Ecto neural progenitor cell (in vitro differentiated cells): ENCODE measurements at places on chromosomes 2 and 18.
A peak's percentile ranks its signal among the peaks of the same experiment; 100 is the strongest.

GRCh38 chr2:127051116-127052056, 55.6 kb downstream of the BIN1 start:
- DNase-seq: no peak

- no peak for DNase-seq
Observed at GRCh38 chr2:36702781-36703180, 6.3 kb downstream of the VIT start.

DNA sequence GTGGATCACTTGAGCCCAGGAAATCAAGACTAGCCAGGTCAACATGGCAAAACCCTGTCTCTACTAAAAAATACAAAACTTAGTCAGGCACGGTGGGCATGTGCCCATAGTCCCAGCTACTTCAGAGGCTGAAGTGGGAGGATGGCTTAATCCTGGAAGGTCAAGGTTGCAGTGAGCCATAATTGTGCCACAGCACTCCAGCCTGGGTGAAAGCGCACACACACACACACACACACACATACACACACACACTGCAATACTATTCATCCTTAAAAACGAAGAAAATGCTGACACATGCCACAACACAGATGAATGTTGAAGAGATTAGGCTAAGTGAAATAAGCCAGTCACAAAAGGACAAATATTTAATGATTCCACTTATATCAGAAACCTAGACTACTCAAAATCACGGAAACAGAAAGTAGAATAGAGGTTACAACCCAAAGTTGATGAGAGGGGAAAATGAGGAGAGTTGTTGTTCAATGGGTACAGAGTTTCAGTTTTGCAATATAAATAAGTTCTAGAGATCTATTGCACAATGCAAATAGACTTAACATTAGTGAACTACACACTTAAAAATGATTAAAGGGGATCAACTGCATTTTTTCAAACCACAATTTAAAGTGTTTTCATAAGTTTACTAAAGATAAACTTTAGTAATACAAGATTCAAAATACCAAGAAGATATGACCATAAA, 114.5 kb downstream of the USP34 start:
- no peak for DNase-seq

- no peak for DNase-seq
Observed at GRCh38 chr18:13566941-13567746, 159.2 kb downstream of the FAM210A start.

- no peak for DNase-seq
Observed at GRCh38 chr2:240687045-240687740, 4.5 kb upstream of the AQP12A start.

- no peak for DNase-seq
Observed at GRCh38 chr18:55003695-55004094, 44.4 kb upstream of the CCDC68 start.

DNA sequence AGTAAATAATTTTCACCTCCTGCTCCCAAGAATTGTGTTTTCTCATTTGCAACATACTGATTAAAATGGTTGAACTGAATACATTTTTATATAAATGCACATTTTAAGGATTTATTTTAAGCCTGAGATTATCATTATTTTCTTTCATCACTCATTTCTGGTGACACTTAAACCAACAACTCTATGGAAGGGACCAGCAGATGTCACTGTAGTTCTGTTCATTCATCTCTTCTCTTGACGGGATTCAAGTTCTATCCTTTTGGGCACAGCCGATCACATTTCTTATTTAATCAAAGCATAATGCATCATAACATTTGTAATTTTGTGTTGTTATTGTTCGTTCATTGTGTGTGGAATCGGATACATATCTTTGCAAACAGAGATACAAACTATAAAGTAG, 417.9 kb downstream of the HRH4 start:
- no peak for DNase-seq

- DNase-seq: peak; percentile 34
Observed at GRCh38 chr2:651951-652373, 25.2 kb downstream of the TMEM18 start.

DNA sequence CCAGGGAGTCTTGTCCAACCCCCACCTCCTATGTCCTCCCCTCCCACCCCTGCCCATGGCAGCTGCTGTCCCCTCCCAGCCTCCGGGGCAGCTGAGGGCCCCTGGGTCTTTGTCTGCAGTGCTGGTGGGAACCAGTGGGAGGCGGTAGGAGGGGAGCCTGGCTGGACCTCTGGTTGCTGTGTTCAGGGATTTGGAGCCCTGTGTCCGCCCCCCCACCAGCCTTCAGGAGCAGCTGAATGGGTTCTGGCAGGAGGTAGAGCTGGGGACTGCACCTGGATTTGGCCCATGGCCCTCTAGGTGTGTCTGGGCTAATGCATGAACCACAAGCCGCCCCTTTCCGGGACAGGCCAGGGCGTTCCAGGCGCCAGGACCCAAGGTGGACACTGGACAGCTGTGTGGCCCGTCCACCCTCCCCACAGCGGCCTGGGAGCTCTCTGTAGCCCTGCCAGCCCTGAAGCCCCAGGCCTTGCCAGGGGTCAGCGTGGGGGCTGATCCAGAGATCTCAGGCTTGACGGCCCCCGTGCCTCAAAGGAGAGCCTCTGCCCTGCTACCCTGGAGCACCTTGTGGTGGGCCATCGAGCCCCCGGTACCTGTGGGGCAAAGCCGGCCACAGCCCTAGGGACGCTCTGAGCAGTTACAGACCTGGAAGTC, 25.4 kb downstream of the GPC1 start:
- no peak for DNase-seq

GRCh38 chr18:26255695-26256622, 29.7 kb downstream of the TAF4B start:
- no peak for DNase-seq

DNA sequence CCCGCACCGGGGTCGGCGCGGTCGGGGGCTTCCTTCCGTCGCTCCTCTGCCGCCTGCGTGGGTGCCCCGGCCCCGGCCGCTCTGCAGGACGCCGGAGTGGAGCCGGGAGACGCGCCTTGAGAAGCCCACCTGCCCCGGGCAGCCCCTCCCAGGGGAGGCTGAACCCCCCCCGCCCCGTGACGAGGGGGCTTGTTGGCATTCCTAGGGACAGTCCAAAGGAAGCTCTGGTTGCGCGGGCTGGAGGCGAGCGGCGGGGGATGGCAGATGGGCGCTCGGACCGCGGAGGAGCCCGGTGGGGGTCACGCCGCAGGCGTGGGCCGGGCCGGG, 133.5 kb upstream of the MGAT5 start:
- peak; percentile 62 for DNase-seq

DNA sequence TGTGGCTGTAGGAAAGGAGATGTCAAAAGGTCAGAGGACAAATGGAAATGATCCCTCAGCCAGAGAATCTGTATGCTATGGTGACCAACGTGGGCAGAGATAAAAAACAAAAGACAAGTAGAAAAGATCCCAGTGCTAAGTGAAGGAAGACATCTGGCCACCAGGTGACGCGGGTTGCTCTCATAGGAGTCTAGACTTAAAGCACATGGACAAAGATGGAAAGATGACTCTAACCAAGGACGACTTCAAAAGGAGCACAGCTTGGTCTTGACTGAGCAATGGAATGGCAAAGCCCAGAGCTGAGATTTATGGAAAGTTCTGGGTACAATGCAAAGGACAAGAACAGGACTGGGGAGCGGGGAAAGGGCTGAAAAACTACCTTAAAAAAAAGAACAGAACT, 96.8 kb downstream of the CLIP4 start:
- no peak for DNase-seq

DNA sequence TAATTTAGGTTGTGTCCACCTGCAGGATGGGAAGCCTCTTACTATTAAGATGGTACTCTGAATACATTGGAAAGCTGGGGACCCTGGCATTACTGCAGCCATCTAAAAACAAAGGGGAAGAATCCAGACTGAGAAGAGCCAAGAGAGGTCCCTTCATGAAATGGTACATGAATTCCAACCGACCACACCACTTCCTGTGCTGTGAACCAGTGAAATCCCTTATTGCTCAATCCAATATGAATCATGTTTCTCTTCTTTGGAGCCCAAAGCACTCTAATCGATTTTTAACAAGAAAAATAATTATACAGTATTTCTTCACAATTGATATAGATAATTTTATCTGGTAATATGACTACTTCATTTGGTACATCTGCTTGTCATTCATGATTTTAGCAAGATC, 479.7 kb upstream of the RAB6C start:
- no peak for DNase-seq

GRCh38 chr18:71068338-71068737, 779.5 kb downstream of the SOCS6 start:
- DNase-seq: no peak

GRCh38 chr2:145741181-145741580, 1221.3 kb upstream of the ZEB2 start:
- DNase-seq: no peak
